ENCODE measurements at places on chromosomes 11 and 22. TPM values are rescaled to one million over a fixed set of nuclear protein-coding genes. Genes with fewer than 3 reads are reported as not detected.

- DNase-seq, result no peak
Observed at GRCh38 chr11:63448646-63449045, 42.3 kb downstream of the PLAAT5 start.

DNA sequence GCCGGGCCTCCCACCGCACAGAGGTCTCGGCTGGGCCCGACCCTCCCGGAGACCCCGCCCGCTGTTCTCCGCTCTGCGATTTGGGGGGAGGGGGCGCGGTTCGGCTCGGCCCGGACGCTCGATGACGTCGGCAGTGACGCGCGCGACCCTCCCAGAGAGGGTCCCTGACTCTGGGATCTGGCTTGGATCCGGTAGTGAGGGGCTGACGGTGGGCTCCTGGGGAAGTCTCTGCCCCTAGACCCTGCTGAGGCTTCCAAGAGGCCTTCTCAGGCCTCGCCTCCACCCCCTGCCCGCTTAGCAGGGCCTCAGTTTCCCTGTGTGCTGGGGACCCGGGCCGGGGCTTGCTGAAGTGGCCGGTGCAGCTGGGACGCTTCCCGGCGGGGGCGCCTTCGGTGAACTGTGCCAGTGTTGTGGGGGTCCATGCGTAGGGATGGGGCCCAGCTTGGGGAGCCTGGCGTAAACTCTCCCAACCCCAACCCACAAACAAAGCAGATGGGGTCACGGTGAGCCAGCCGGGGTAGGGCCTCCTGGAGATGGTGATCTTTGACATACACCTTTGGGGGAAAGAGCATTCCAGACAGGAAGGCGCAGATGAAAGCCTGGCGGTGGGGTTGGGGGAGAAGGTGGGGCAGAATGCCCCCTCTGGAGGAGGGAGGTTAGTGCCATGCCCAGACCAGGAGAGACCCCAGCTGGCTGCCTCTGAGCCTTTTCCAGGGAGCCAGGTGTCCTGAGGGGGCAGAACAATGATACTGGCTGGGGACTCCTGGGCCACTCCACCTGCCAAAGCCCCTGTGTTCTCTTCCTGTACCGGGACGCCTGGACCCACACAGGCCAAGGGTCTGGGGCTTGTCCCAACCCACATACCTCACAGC, 1.0 kb downstream of the B4GALNT4 start:
- DNase-seq, result no peak

DNA sequence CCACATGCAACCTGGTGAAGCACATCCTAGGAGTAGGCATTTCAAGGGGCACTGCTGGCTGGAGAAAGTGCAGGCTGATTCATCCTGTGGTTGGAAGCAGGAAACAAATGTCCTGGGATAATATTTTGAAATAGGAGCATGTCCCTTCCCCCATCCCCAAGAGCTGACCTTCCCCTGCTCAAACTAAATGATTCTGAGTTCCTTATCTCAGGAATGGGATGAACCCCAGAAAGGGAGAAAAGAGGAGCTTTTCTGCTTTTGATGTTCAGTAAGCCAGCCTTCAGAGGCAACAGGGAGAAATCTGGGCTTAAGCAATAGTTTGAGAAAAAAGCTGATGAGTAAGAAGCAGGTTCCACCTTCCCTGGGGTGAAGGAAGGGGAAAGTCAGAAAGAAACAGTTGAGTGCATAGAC, 19.5 kb upstream of the SPON1 start:
- no peak for DNase-seq

LMO2 gene
- total RNA-seq, result 36.0 TPM

GRCh38 chr22:49014227-49015201, 813.2 kb downstream of the BRD1 start:
- peak; percentile 15 for DNase-seq

DNA sequence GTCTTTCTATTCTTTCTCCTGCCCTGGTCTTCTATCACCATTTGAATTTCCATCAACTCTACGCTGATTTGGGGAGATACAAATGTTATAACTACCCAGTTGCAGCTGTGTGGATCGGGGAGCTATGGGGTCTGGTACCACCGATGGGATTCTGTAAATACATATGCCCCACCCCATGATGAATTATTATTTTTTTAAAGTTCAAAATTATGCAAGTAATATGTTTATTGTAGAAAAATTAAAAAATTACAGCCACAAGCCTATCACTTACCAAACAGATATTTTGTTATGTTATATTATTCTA, 52.4 kb upstream of the CLMP start:
- no peak for DNase-seq

PRAME gene
- total RNA-seq, result 1.3 TPM

GRCh38 chr11:40746282-40746681, 713.2 kb downstream of the LRRC4C start:
- no peak for DNase-seq

SOX6 gene
- total RNA-seq, result 21.0 TPM

DNA sequence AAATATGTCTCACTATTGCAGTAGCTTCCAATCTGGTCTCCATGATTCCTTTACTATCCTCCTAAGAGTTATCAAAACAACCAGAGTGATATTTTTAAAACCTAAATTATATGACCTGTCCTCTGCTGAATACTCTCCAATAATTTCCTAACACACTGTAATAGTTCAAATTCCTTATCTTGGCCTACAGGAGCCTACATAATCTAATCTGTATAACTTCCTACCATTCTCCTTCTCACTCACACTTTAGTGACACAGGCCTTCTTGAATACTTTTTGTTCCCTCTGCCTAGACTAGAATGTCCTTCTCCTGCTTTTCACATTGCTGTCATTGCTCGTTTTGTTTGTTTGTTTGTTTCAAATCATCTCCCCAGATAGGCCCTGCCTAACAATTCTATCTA, 9.4 kb downstream of the FHIP1B start:
- no peak for DNase-seq

DNA sequence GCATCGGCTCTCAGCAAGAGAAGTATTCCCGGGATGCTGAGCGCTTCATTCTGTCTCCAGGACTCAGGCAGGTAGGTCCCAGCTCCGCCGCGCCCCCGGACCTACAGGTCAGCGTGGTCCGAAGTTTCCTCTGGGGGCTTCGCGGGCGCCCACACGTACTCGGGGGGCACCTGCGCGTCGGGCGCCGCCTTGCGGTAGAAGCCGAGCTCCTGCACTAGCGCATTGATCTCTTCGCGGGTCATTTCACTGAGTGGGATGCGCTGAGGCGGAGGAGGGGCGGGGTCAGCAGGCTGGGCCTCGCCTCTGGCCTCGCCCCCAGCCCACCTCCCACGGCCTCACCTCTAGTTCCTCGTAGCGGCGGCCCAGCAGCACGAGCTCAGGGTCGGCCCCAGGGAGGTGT, 2.5 kb downstream of the SELENOM start:
- peak; percentile 85 for DNase-seq

DNA sequence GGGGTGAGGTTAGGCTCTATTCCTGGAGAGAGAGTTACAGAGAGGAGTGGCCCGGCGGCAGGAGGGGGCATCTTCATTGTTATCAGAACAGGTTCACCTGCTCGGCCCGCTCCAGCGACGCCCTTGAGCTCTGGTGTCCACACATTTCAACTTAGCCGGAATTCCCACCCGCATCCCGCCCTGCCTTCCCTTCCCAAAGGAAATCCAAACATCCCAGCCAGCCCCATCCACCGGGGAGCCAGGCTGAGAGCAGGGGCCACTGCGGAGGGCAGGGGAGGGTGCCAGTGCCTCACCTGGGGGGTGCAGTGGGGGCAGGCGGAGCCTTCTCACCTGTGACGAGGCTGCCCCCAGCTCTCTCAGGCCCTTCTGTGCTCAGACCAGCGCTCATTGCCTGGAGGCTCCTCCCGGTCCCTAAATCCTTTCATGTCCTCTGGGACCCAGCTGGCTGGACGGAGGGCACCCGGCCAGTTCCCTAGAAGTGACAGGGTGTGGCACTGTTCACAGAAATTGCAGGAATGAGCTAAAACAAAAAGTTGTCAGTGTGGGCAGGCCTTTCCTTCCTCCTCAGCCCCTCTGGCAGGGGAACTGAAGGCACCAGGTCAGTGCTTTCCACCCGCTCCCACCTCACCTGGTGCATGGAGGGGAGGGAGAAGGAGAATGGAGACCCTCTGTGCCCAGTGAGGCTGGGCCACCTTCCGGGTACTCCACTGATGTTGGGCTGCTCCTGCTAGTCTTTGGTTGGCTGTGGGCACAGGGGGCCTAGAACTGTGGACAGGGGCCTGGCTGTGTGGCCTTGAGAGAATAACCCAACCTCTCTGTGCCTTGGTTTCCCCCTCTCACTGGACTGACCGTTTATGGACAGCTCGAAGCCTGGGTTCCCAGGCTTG, 2.2 kb upstream of the MRGPRG start:
- no peak for DNase-seq

DNA sequence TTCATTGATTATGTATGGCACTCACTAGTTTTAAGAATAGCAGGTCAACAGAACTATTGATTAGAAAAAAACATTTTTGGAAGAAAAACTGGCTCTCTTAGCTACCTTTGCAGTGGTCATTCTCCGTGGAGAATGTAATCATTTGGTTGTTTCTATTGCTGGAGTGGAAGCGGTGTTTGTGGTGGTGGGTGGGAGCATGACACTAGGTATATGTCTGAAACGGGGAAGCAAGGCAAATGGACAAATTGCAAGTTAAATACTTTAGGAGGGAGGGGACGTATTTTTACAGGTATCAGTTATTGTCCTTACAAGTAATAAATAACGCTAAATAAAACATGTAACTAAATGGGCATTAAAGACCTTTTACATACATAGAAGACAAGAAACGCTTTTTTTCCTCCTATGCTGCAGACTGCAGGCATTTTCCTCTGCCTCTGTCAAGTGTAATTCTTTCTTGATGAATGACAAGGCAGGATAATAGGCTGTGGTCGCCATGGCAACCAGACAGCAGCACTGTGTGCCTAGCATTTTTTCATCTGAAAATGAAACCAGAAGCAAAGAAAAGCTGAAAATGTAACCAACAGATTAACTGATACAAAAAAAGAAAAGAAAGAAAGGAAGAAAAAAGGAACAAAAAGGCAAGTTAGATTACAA, 46.2 kb downstream of the BLID start:
- DNase-seq, result peak; percentile 40

DNA sequence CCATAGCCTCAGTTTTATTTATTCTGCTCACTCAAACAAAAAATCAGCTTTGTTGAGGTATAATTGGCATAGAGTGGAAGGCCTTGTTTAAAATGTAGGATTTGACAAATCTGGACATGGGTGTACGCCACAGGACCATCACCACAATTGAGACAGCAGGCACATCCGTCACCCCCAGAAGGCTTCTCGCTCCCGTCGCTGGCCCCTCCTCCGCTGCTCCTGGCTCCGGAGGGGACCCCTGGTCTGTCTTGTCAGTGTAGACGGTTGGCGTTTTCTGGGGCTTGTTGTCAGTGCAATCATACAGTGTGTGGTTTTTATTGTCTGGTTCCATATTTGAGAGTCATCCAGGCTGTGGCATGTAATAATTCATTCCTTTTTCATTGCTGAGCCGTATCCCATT, 97.6 kb downstream of the KCNQ1 start:
- DNase-seq, result no peak

GRCh38 chr22:19887256-19887985, 32.7 kb upstream of the GNB1L start:
- DNase-seq, result no peak

PHLDA2 gene
- total RNA-seq, result 12.5 TPM

DNA sequence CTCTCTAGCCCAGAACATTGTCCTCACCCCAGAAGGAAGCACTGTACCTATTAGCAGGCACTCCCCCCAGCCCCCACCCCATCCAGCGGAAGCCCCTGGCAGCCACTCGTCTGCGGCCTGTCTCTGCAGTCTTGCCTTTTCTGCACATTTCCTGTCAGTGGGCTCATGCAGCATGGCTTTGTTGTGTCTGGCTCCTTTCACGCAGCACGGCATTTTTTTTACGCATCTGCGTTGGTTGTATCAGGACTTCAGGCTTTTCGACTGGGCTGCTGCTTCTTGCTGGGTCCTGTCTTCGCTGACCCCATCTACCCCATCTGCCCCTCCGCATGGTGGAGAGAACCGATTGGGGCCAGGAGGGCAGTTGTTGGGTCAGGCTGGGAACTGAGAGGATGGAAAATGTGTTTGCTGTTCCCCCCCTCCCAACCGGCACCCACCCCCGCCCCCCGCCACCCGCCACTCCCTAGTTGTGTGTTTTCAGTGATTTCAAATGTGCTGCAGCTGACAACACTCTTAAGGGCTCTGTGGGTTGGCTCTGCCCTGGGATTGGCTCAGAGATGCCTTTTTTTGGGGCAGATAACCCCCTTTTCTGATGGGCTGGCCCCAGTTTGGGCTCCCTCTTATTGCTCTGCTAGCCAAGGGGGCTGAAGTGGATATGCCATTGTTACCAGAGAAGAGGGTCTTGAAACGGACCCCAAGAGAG, 110.0 kb downstream of the KIAA1671 start:
- DNase-seq, result no peak

DNA sequence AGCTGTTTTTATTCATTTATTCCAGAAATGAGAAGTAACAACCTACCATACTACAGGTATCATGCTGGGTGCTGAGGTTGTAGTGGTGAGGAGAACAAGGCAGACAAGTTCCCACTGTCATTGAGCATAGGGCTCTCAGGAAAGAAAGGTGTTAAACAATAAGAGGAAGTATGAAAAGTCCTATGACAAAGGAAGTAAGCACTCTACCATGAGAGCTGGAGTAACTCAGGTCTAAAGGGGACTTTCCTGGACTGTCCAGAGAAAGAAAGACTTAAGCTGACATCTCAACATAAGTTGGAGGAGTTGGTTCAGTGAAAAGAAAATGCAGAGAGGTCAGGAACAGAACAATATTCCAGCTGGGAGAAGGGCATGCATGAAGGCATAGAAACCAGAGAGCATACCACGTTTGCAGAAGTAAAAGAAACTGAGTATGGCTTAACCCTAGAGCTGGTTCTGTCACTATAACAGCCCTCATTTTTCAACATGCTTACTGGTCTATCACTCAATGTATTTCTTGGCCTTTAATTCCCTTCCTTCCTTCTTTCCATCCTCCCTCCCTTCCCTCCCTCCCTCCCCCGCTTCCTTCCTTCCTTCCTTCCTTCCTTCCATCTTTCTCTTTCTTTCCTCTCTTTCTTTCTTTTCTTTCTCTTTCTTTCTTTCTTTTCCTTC, 137.8 kb upstream of the BDNF start:
- DNase-seq, result no peak

GRCh38 chr11:71933141-71933933, 4.5 kb downstream of the RNF121 start:
- DNase-seq, result no peak

- no peak for DNase-seq
Observed at GRCh38 chr11:84763931-84764330, 863.2 kb downstream of the DLG2 start.

- no peak for DNase-seq
Observed at GRCh38 chr11:126175393-126175792, 36.1 kb downstream of the RPUSD4 start.

- DNase-seq, result no peak
Observed at GRCh38 chr11:10638316-10638925, 55.1 kb downstream of the IRAG1 start.

DNA sequence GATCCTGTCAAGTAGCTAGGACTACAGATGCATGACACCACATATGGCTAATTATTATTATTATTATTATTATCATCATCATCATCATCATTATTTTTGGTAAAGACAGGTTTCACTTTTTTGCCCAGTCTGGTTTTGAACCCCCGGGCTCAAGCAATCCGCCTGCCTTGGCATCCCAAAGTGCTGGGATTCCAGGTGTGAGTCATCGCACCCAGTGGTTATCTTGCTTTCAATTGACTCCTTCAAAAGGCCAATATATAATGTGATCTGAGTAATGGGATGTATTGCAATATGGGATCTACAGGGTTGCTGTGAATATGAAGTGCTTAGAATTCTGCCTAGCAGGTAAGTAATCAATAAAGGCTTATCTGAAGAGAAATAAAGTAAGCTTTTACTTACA, 221.2 kb downstream of the SBF2 start:
- DNase-seq, result no peak

GRCh38 chr22:48507171-48507570, 1320.5 kb downstream of the BRD1 start:
- DNase-seq, result no peak

- no peak for DNase-seq
Observed at GRCh38 chr22:16810188-16810802, 14.9 kb downstream of the XKR3 start.

All from upper lobe of left lung (tissue), 6 donors.